ENCODE measurements at places on chromosomes 3 and 15.

GRCh38 chr3:184737063-184737462 lies 25.2 kb upstream of the MAGEF1 start:
- DNase-seq, result no peak

GRCh38 chr3:29083081-29083480 lies 197.8 kb upstream of the RBMS3 start:
- no peak for DNase-seq

DNA sequence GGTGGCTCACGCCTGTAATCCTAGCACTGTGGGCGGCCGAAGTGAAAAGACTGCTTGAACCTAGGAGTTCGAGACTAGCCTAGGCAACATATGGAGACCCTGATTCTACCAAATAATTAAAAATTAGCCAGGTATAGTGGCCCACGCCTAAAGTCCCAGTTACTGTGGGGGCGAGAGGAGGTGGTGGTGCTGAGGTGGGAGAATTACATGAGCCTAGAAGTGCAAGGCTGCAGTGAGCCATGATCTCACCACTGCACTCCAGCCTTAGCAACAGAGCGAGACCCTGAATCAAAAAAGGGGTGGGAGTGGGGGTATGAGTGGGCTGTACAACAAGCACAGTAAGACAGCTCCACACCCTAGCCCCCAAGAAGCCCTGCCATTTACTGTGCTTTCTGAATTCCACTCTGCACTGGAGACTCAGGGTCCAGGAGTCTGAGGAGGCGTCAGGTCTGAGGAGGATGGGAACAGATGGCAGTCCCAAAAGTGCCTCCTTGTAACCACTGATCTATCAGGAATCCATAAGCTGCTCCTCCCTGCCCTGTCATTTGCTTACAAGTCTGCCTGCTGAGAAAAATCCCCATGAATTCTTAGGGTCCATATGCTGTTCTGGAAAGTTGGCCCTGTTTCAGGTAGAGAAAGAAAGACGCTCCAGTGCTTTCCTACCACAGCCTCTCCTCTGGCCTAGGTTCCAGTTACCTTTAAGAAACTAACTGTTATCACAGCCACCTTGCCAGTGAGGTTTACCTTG lies 171.1 kb downstream of the MAGI1 start:
- DNase-seq, result no peak

- DNase-seq, result peak; percentile 61
These were observed 59.8 kb upstream of the BOC start for GRCh38 chr3:113151461-113152031.

GRCh38 chr15:39025321-39025720 lies 460.7 kb upstream of the RASGRP1 start:
- no peak for DNase-seq

- DNase-seq, result no peak
These were observed 162.5 kb downstream of the CADPS start for GRCh38 chr3:62712746-62713145.
